ENCODE measurements at places on chromosomes 7 and 10. TPM values are rescaled to one million over a fixed set of nuclear protein-coding genes. Genes with fewer than 3 reads are reported as not detected.

Gene CLRN3
- polyA plus RNA-seq = not detected

DNA sequence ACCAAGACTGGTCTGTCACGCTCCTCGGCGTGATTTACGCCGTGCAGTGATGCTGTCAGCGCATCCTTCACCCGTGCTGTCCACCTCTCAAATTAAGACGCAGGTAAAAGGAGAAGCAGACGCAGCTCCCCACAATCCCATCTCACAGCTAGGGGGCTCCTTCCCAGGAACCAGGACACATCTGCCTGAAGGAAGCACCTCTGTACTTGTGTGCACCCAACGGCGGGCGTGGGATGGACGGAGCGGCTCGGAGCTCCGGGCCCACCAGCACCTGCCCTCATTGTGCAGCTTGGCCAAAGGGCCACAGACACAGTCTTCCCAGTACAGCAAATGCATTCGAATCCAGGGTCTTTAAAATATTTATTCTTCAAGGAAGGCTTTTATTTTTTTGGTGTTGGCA is 55.3 kb downstream of the STK32C start:
- no peaks in the 10 kb centered on the region for H3K36me3 ChIP-seq
- no peaks in the 10 kb centered on the region for H3K27me3 ChIP-seq
- no peak overlapping the region for H3K27ac ChIP-seq
- DNase-seq = no peak
- H3K4me1 ChIP-seq = peaks cover 2% of the 10 kb centered on the region

GRCh38 chr7:2853147-2853546 is 9.0 kb upstream of the GNA12 start:
- peaks cover 2% of the 10 kb centered on the region for H3K4me1 ChIP-seq
- no peak overlapping the region for H3K4me3 ChIP-seq
- no peaks in the 10 kb centered on the region for H3K36me3 ChIP-seq
- H3K27ac ChIP-seq = peak overlapping the region; percentile 42
- no peaks in the 10 kb centered on the region for H3K27me3 ChIP-seq

DNA sequence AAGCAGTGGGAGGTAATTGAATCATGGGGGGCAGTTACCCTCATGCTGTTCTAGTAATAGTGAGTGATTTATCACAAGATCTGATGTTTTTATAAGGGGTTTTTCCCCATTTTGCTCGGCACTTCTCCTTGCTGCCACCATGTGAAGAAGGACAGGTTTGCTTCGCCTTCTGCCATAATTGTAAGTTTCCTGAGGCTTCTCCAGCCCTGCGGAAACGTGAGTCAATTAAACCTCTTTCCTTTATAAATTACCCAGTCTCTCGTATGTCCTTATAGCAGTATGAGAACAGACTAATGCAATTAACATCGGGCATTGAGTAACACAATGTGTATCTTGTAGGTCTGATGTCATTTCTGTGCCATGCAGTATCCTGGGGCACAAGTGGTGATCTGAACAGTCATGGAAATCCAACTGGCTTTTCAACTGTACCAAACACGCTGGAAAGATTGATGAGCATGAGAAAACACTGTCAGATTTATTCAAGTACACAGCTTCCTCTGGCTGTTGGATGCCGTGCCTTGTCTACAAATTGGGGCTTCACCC is 208.6 kb upstream of the KIAA1217 start:
- no peaks in the 10 kb centered on the region for H3K4me1 ChIP-seq
- no peak overlapping the region for H3K4me3 ChIP-seq
- H3K36me3 ChIP-seq = no peaks in the 10 kb centered on the region
- no peak overlapping the region for H3K27ac ChIP-seq
- no peaks in the 10 kb centered on the region for H3K27me3 ChIP-seq
- DNase-seq = no peak

Gene LBX1
- polyA plus RNA-seq = not detected

Gene ADO
- polyA plus RNA-seq = 9.7 TPM

DNA sequence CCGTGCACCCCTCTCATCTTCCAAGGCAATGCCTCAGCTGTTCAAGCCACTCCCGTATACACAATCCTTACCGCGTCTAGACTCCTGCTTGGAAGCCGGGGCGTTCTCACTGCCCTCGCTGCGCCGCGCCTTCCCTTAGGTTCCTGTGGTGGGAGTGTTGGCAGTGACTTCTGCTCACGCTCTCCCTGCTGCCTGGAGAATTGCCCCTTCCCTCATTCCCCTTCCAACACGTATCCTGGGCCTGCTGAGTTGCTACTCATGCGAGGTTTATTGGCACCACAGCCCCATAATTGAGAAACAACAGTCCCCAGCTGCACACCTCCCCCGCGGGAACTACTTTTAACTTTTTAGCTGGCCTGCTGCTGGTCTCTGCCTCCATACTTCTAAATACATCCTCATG is 31.9 kb downstream of the RBM17 start:
- H3K27ac ChIP-seq = peak overlapping the region; percentile 67
- H3K4me1 ChIP-seq = peaks cover 8% of the 10 kb centered on the region
- no peaks in the 10 kb centered on the region for H3K36me3 ChIP-seq
- DNase-seq = peak; percentile 68
- no peak overlapping the region for H3K4me3 ChIP-seq

- H3K4me3 ChIP-seq = no peak overlapping the region
- H3K4me1 ChIP-seq = no peaks in the 10 kb centered on the region
- DNase-seq = no peak
Observed at GRCh38 chr10:13775786-13776775, 189.3 kb downstream of the PRPF18 start.

- no peaks in the 10 kb centered on the region for H3K27me3 ChIP-seq
- no peaks in the 10 kb centered on the region for H3K36me3 ChIP-seq
- H3K4me3 ChIP-seq = no peak overlapping the region
- H3K27ac ChIP-seq = no peak overlapping the region
- DNase-seq = no peak
Observed at GRCh38 chr10:113965077-113965476, 78.6 kb upstream of the ADRB1 start.

Measured in ovary (tissue), 10 donors.